Neural progenitor cell (in vitro differentiated cells): ENCODE measurements at places on chromosomes 5 and 9. TPM values are rescaled to one million over a fixed set of nuclear protein-coding genes. Genes with fewer than 3 reads are reported as not detected.

The PDE8B gene
- 1.2 and 4.3 TPM in 2 replicates for total RNA-seq

The SETD9 gene
- 18.6 and 39.3 TPM in 2 replicates for total RNA-seq

The NUTM2F gene
- 0.22 TPM in 1 of 2 replicates, not detected in the other for total RNA-seq

The GFI1B gene
- 0.28 TPM in 1 of 2 replicates, not detected in the other for total RNA-seq

The INSL6 gene
- not detected in 2 replicates for total RNA-seq

The KIAA1958 gene
- total RNA-seq = 29.8 and 31.4 TPM in 2 replicates

DNA sequence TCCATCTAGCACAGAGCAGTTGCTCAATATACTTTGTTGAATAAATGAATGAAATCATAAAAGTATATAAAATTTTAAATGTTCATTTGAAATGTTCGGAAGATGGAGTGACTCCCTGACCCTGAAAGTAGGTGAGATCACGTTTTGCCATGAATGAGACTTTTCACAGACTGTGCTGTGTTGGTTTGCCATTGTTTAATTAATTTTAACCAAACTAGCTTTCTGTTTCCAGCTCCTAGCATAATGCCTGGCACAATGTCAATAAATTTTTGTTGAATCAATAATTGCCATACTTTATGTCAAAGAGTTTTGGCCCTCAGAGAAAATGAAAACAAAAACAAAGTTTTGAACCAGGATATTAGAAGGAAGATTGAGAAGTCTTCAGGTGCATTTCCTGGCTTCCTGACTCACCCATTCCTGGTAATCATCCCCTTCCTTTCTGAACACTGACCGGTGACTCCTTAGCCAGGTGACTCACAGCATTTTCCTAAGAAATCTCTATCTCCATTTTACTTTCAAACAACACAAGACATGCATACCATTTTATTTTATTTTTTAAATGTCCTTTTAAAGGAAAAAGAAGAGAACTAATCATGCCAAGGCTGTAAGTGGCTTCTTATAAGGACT, 15.1 kb downstream of the SLC28A3 start:
- no peak for DNase-seq

DNA sequence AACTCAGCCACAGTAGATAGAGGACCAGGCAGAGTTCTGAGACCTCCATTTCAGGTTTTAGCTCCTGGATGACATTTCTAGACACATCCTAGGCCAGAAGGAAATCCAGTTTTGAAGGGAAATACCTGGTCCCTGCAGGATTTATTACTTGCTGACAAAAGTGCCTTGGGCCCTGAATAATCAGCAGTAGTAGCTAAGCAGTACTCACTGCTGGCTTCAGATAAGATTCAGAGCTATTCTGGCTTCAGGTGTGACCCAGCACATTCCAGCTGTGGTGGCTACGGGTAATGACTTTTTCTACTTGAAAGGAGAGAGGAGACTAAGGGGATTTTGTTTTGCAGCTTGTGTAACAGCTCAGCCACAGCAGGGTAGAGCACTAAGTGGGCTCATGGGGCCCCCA, 34.0 kb downstream of the NDUFAF2 start:
- peak; percentile 4 for DNase-seq

DNA sequence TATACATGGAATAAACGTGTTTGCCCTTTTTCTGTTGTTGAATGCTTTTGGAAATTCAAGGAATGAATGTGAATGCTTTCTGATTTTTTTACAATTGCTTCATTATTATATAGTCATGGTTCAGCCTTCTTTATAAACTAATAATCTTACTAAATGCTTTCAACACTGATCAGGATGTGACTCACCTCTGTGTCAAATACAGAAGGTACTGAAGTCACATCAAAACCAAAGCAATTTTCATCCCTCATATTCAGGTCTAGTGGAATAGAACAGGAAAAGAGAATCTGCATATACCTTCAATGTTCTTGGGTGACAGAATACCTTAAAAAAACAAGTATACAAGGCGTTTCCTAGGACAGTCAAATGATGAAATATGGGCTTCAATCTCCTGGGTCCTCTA, 170.7 kb downstream of the PDE4D start:
- no peak for DNase-seq

- DNase-seq = peak; percentile 9
Observed at GRCh38 chr9:18390393-18390792, 83.6 kb upstream of the ADAMTSL1 start.

GRCh38 chr9:97571664-97572063, 61.5 kb downstream of the TSTD2 start:
- no peak for DNase-seq
